Thoracic aorta (tissue), 2 donors: ENCODE measurements at places on chromosomes 1 and 21. TPM values are rescaled to one million over a fixed set of nuclear protein-coding genes. Genes with fewer than 3 reads are reported as not detected.

DNA sequence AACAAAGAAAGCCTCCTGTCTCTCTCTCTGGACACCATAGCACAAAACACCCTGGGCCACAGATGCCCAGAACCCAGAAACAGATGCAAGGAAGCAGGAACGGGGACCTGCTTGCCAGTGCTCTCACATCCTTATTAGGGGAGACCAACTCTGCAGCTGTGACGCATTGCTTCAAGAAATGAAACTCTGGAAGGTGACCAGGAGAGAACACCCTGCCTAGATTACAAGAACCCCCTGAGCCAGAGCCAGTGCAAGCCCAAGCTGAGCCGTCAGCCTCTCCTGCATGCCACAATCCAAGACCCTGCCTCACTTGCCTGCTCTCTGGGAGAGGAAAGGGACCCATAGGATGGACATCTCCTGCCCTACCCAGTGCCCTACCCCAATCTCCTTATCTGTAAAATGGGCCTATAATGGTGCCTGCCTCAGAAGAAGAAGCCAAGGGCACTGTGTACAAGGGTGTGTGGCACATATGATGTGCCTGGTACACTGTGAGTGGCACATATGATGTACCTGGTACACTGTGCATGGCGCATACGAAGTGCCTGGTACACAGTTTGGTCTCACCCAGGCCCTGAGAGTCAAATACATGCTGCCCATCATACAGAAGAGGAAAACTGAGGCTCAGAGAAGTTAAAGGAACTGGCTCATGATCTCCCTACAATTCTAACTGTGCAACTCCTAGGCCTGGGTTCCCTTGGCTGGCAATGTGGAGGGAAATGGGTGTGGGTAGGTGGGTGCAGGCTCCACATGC lies 16.8 kb upstream of the FAM131C start:
- DNase-seq: no peak

GBP7 gene
- total RNA-seq: 0.21 TPM

DNA sequence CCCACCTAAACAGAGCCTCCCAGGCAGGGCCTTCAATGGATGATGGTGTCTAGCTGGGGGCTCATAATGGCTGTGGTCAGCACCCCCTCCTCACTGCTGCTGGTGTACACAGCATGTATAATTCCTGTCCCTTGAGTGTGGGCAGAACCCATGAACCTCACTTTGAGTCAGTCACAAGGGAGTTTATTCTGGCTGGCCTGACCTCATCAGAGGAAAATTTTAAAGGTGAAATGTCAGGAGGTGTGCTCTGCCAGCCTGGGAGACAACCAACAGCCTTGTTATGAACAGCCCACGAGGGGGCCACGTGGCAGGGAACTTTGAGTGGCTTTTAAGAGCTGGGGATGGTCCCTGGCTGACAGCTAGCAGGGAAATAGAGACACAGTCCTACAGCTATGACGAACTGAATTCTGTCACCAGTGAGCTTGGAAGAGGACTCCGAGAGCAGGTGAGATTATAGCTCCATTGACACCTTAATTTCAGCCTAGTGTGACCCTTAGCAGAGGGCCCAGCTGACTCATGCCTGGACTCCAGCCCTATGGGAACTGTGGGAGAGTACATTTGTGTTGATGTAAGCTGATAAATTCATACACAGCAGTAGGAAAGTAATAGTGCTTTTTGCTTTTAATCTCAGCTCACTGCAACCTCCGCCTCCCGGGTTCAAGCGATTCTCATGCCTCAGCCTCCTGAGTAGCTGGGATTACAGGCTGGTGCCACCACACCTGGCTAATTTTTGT lies 73.5 kb upstream of the RUNX3 start:
- no peak for DNase-seq

- DNase-seq: no peak
These were observed 304.8 kb downstream of the PTPRC start for GRCh38 chr1:198943484-198944187.

GRCh38 chr1:59006932-59007331 lies 223.1 kb upstream of the JUN start:
- no peak for DNase-seq

GRCh38 chr1:101059945-101060542 lies 34.5 kb upstream of the DPH5 start:
- DNase-seq: no peak

NBPF11 gene
- total RNA-seq: 8.5 TPM

HRNR gene
- total RNA-seq: not detected

GRCh38 chr1:90344963-90345730 lies 350.2 kb downstream of the ZNF326 start:
- DNase-seq: no peak

DNA sequence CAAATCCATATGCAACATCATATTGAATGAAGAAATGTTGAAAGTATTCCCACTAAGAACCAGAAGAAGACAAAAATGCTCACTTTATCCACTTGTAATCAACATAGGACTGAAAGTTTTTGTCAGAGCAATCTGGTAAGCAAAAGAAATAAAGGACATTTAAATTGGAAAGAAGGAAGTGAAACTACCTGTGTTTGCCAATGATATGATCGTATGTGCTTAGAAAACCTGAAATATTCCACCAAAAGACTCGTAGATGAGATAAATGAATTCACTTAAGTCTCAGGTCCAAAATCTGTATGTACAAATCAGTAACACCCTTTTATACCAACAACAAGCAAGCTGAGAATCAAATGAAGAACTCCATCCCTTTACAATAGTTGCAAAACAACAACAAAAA lies 8.5 kb downstream of the PRAMEF1 start:
- DNase-seq: no peak

OR2T11 gene
- total RNA-seq: not detected

CRYAA gene
- total RNA-seq: not detected

DNA sequence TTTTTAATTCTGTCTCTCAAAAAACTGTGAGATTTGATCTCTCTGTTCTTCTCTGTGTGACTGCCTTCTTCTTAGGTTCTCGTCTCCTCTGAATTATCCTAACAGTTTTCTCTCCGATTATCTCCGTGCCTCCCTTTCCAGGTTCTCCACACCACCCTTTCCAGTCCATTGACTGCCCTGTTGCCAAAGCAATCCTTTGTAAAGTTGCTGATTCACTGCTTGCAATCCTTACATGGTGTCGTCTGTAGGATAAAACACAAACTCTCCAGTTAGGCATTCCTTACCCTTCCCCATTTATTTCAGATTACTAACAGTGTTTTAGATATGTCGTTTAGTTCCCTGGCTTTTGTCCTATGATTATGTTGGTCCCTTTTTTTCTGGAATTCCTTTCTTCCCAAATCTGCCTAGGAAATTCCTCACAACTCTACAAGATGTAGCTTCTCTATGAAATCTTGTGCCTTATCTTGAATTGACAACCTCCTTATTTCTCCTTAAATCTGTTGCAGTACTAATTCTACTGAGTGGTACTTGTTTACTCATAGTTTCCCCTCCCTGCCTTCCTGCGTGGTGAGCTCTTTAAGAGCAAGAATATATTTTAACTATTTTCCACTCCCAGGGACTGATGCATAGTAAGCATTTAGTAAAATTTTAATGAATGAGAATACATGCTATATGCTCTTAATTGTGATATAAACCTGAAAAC lies 22.3 kb downstream of the RCOR3 start:
- no peak for DNase-seq

GRCh38 chr1:1630965-1631781 lies 800 bp upstream of the MMP23B start:
- DNase-seq: no peak

DNA sequence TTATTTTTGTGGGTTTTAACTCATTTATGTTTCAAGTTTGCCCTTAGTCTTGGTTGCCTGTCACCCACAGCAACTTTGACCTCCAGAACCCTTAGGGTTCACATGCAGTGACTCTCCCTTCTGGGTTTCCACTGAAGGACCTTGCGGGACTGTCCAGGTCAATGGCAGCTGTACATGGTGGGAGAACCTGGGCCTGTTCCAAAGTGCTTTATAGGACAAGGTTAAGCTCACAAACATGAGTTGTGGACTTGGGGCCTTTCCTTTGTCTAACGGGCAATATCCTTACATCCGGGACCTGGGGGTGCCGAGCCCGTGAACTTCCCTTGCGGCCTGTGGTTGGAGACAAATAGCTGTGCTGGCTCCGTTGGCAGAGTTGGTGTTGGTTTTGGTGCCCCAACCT lies 77.8 kb downstream of the CD58 start:
- DNase-seq: no peak

NECTIN4 gene
- total RNA-seq: 0.14 TPM

DNA sequence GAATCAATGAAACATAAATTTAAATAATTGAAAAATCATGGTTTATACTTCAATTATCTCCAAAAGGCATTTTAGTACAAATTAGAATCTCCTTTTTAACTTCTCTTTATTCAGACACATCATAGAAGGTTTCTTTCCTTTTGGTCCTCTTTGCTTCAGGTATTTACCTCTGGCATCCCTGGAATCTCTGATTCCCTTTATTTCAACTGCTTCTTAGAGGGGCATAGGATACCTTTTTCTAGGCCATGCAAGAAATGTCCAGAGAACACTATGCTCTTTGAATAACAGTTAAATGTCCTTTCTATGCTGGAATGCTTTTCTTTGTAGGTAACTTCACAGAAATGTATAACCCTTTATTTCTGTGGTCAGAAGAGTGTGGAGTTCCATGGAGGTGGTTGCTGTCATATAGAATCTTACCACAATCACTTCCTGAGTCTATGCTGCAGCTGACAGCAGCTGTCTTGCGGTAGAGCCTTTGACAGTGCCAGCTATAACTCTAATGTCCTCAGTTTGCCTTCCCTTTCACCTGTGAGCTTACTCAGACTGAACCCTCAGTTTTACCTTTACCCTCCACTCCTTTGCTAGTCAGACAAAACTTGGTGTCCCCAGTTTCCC lies 8.6 kb downstream of the LAMC2 start:
- no peak for DNase-seq

PLD5 gene
- total RNA-seq: 12.2 TPM

DNA sequence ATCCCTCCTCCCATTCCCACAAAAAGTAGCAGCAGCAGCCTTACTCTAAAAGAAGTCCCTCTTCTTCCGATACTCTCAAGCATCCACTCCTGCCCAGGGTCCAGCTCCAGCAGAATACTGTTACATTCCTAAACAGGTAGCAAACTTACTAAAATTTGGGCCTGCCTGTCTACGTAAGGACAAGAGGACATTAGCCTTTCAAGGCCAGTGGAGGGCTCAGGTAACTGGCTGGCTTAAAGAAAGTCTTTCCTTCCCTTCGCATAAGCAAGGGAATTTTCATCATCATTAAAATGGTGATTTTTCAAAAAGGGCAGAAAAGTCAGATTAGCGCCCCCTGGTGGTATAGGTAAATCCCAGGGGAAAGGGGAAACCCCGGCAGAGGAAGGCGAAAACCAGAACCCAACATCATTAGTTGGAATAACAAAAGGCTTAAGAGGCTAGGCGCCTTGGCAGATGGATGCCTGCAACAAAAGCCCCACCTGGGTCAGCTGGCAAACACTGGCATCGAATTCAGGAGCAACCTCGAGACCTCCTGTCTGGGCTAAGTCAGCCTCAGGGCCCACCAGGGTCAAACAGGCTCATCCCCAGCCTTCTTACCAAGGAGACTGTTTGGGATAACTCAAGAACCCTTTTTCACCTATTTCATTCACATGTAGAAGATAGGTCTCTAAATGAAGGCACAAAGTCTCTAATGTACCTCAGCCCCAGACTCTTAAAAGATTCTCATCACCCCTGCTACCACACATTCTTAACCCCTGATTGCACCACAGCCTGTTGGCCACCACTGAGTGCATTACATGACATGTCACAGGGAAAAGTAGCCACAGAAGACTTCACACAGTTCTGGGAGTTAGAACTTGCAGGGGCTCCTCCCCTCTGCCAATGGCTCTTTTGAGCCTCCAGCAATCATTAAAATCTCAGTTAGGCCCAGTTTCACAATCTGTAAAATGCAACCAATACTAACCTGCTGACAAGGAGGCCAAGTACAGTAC lies 36.7 kb downstream of the ERI3 start:
- DNase-seq: no peak

AVPR1B gene
- total RNA-seq: not detected

RNASEL gene
- 11.2 TPM for total RNA-seq

- DNase-seq: no peak
These were observed 37.0 kb downstream of the HS2ST1 start for GRCh38 chr1:86951430-86951829.

UBE2U gene
- not detected for total RNA-seq

GRCh38 chr1:228925691-228926090 lies 190.4 kb downstream of the RHOU start:
- no peak for DNase-seq

CLCA4 gene
- not detected for total RNA-seq

DNA sequence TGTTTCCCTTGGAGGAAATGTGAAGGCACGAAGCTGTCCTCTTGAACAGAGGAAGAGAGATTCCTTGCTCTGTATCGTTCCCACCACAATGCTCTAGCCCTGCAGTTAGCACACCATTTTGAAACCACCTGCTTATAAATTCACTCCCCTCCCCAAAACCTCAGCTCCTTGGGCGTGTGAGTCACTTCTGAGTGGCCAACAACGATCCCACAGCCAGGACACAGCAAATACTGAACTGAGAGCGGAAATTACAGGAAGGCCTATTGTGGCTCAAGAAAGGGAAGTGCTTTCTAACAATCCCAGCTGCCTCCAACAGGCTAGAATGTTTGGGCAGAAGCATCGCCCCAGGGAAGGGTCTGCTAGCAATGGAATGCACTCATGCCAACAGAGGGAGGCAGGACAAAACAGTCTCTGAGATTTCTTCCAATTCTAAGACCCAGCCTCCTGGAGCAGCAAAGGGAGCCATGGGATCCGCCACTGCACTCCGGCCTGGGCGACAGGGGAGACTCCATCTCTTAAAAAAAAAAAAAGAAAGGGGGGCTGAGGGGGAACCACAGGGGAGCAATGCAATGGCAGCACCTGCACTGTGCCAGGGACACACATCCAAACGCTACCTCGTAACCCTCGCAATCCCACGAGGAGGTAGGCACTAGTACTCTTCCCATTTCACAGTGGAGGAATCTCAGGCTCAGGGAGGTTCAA lies 1.9 kb downstream of the TMEM53 start:
- DNase-seq: no peak

DNA sequence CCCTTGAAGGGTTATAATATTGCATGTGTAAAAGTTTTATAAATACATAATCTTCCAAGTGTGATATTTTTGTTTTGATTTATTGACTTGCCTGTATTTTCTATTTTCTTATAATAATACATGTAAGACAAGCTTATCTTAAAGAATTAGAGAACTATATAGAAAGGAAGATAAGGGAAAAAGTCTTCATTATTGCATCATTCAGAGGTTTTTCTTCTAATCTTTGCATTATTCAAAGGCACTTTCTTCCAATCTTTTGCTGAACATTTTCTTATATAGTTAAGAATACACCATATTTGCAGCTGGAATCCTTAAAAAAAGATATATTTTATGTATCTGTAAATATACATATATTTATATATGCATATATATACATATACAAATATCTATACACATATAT lies 33.4 kb downstream of the PRRX1 start:
- no peak for DNase-seq

GRCh38 chr1:96865731-96866685 lies 144.4 kb downstream of the PTBP2 start:
- no peak for DNase-seq

- no peak for DNase-seq
These were observed 97.7 kb downstream of the ATP5PO start for GRCh38 chr21:33817663-33818451.

DNA sequence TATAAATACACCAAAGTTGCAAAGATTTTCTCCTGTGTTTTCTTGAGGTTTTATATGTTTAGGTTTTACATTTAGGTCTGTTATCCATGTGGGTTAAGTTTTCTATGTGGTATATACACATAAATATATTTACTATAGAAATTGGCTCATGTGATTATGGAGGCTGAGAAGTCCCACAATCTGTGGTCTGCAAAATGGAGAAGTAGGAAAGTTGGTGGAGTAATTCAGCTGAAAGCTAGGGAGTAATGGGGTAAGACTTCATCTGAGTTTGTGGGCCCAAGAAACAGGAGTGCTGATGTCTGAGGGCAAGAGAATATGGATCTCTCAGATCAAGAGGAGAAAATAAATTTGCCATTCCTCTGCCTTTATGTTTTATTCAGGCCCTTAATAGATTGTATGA lies 146.0 kb downstream of the GPATCH2 start:
- no peak for DNase-seq
